H1 (cell line): ENCODE measurements at places on chromosomes 7 and 10.

DNA sequence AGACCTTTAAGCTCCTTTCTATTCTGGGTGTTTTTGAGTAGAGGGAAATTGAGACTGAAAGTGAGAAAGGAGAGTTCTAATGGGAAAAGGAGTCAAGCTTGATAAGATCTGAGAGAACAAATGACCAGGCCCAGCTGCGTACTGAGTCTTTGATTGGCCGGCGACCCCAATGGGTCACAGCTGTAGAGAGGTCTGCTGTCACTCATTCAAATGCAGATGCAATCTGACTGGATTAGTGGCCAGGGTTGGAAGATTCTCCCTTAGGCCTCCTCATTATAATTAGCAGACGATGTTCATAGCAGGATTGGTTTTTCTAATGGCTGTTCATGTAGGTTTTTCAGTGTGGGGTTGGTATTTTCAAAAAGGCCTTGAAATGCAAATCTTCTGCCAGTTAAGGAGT lies 127.2 kb upstream of the SLC25A13 start:
- no peak for DNase-seq

DNA sequence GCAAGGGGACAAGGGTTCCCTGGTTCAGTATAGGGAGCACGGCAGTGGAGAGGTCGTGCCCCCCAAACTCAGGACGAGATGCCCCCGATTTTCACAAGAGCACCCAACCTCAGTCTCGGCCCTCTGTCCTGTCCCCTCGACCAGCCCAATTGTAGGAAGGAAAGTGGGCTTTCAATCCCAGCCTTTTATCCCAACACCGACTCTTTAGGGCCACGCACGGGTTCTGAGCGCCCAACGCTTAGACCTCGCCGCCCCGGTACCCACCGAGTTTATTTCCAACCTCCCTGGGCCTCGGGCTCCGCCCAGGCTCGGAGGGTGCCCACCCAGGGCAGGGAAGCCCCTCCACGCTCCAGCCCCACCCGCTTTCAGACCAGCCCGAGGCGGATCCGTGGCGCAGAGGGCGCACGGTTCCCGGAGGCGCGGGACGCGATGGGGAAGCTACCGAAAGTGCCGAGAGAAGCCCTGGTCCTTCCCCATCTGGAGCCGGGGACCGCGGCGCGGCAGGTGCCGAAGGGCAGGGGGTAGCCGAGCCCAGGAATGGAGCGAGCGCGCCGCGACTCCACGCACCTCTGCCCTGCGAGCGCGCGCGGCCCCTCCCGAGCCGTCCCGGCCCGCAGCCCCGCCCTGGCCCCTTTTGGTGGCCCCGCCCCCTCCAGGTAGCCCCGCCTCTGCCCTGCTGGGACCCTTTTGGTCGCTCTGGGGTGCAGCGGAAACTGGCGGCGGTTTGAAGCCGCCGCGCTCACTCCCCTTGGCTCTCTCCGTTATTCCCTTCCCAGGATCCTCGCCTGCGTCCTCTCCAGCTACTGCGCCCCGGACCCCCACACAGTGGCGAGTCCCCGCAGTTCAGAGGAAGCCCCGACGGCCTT lies 20.4 kb downstream of the GRID2IP start:
- peak; percentile 91 for DNase-seq

DNA sequence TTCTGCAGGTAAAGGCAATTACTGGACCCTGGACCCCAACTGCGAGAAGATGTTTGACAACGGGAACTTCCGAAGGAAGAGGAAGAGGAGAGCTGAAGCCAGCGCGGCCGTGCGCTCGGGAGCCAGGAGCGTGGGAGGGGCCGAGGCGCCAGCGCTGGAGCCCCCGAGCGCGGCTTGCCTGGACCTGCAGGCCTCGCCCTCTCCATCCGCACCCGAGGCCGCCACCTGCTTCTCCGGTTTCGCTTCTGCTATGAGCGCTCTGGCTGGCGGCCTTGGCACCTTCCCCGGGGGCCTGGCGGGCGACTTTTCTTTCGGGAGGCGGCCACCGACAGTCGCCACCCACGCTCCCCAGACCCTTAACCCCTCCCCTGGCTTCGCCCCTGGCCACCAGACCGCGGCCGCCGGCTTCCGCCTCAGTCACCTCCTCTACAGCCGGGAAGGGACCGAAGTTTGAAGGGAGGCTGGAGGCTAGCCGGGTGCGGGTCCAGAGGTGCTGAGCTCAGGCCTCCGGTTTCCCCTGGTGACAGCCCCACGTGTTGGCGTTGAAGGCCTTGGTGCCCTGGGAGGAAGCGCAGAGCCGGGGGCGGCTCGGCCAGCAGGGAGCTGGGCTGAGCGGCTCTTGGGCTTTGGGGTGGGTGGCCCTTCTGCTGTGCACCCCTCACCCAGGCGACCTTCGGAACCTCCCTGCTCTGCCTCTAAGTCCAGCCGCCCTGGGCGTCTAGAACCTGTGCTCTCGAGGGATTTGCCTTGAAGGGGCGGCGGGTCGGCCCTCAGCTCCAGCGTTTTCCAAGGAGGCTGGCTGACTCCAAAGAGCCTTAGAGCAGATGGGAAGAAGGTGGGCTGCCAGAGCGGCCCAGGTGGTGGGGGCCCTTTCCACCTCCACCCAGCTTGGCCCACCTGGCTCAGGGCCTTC lies 1.8 kb downstream of the FOXI2 start:
- peak; percentile 58 for DNase-seq

- DNase-seq, result no peak
Observed at GRCh38 chr7:105874055-105874454, 2.3 kb downstream of the ATXN7L1 start.

DNA sequence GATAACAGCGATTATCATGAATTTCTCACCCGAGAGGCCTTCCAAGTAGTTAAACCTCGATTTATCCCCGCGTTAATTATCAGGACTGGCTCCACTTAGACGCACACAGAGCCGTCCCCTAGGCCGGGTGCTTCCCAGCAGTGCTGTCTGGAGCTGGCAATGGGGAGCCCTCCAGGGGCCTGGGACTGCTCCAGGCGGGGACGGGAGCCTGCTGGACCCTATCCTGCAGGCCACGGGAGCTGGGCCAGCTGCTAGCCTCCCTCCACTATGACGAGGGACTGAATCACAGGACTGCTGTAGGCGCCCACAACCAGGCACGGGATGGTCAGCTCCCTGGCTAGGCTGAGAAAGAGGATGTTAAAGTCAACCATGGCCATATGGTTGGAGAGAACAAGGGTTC lies 229.1 kb downstream of the ELFN1 start:
- DNase-seq, result no peak

GRCh38 chr10:113822174-113822573 lies 31.7 kb downstream of the DCLRE1A start:
- DNase-seq, result no peak

DNA sequence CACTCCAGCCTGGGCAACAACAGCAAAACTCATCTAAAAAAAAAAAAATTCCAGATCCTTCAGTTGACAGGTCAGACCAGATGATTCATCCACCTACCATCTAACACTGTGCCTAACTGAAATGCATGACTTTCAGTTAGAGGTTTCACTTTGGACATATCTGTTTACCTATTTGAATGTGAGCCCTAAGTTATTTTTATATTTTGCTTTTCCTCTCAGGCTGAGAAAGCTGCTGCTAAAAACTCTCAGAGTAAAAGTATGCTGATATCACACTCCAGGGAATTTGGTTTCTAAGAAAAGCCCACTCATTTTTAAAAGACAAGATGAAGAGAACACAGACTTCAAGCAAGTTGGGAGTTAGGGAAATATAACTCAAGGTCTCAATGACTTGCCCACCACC lies 126.0 kb downstream of the SGMS1 start:
- no peak for DNase-seq
